ENCODE measurements at places on chromosomes 16 and 17. TPM values are rescaled to one million over a fixed set of nuclear protein-coding genes. Genes with fewer than 3 reads are reported as not detected.

- no peak overlapping the region for H3K27ac ChIP-seq
- DNase-seq, result no peak
- no peaks in the 10 kb centered on the region for H3K27me3 ChIP-seq
Measured at GRCh38 chr17:45438931-45439610, 6.4 kb upstream of the ARHGAP27 start.

GRCh38 chr17:71127416-71127815 is 958.1 kb downstream of the KCNJ2 start:
- H3K27me3 ChIP-seq, result no peaks in the 10 kb centered on the region
- H3K36me3 ChIP-seq, result no peaks in the 10 kb centered on the region
- H3K4me3 ChIP-seq, result no peak overlapping the region
- no peak for DNase-seq
- no peak overlapping the region for H3K27ac ChIP-seq
- no peaks in the 10 kb centered on the region for H3K4me1 ChIP-seq

DCTN5 gene
- total RNA-seq, result 33.2 TPM

HMOX2 gene
- 53.2 TPM for total RNA-seq

GRCh38 chr17:73119631-73120030 is 27.1 kb upstream of the SLC39A11 start:
- no peak overlapping the region for H3K4me3 ChIP-seq
- no peaks in the 10 kb centered on the region for H3K27me3 ChIP-seq
- no peaks in the 10 kb centered on the region for H3K4me1 ChIP-seq
- no peak overlapping the region for H3K27ac ChIP-seq
- no peaks in the 10 kb centered on the region for H3K36me3 ChIP-seq

CMTM2 gene
- not detected for total RNA-seq

- no peak overlapping the region for H3K27ac ChIP-seq
- no peak for DNase-seq
- H3K4me1 ChIP-seq, result peaks cover 41% of the 10 kb centered on the region
Measured at GRCh38 chr17:30821871-30822723, 2.4 kb downstream of the CRLF3 start.

DNA sequence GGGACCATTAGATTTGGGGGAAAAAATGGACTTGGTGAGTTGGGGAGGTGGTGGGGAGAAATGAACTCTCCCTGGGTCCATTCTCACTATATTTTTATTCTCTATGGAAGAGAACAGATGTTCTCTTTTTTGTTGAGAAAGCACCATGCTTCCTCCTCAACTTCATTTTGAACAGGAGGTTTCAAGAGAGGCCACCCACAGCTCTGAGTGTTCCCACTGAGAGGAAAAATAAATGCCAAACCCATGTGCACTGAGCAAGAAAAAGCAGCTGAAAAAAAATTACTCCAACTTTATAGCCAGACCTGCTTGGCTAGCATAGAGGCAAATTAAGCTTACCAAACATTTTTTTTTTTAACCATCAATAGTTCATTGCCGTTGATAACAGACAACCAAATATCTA is 883.6 kb downstream of the KCNJ2 start:
- no peak overlapping the region for H3K27ac ChIP-seq
- no peak overlapping the region for H3K4me3 ChIP-seq
- no peak for DNase-seq
- H3K36me3 ChIP-seq, result no peaks in the 10 kb centered on the region
- no peaks in the 10 kb centered on the region for H3K27me3 ChIP-seq

- no peak overlapping the region for H3K27ac ChIP-seq
- no peaks in the 10 kb centered on the region for H3K36me3 ChIP-seq
- no peak overlapping the region for H3K4me3 ChIP-seq
- H3K27me3 ChIP-seq, result no peaks in the 10 kb centered on the region
- H3K4me1 ChIP-seq, result no peaks in the 10 kb centered on the region
- no peak for DNase-seq
Measured at GRCh38 chr17:65743308-65743655, 181.8 kb upstream of the AXIN2 start.

GPR142 gene
- not detected for total RNA-seq

DNA sequence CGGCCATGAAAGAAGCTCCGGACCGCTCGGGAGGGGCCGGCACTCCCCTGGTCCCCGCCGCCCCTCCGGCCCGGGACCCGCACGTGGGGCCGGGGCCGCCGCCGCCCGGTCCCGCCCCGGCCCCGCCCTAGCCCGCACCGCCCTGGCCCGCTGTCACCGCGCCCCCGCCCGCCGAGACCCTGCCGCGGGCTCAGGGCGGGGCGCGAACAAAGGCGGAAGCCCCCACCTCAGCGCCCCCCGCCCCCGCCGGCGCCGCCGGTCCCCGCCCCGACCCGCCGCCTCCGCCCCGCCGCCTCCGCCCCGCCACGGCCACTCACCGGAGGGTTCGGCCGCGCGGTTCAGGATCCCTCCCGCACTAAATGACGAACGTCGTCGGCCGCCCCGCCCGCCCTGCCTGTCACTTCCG is at the start of gene ARHGDIA:
TSS of gene ARHGDIA (minus strand) at position 357 of the 406 bp plus-strand sequence. CDS start 1,407 bp downstream, outside the sequence.
- peak within 1 kb of the TSS; percentile 67 for H3K4me3 ChIP-seq
- H3K4me1 ChIP-seq, result peaks cover 58% of the 10 kb centered on the region
- no peaks in the 10 kb centered on the region for H3K27me3 ChIP-seq
- peak within 1 kb of the TSS; percentile 96 for H3K27ac ChIP-seq
- DNase-seq, result no peak

- DNase-seq, result no peak
- no peaks in the 10 kb centered on the region for H3K36me3 ChIP-seq
- no peaks in the 10 kb centered on the region for H3K27me3 ChIP-seq
- no peak overlapping the region for H3K27ac ChIP-seq
Measured at GRCh38 chr17:53426505-53426904, 396.2 kb upstream of the KIF2B start.
